ENCODE measurements at places on chromosomes 12 and 14. TPM values are rescaled to one million over a fixed set of nuclear protein-coding genes. Genes with fewer than 3 reads are reported as not detected.

GNB3 gene
- total RNA-seq = 16.6 TPM

OTX2 gene
- total RNA-seq = 8.2 TPM

DNA sequence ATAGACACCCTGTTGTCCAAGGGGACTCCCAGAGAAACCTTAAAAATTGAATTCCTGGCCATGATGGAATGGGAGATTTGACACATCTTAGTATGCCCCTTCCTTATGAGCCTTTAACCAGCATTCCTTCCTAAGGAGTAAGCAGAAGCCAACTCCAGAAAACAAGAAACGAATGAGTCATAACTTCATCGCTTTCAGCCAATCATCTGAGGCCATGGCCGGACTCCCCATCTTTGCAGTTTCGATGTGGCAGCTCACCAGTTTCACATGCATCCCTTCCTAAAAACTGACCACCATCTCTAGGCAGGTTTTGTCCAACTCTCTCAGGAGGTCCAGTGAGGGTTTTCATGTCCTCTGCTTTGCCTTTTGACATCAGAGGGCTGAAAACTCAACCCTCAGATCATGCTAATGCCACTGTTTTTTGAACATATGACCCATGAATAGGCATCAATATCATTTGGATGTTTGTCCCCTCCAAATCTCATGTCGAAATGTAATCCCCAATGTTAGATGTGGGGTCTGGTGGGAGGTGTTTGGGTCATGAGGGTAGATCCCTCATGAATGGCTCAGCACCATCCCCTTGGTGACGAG lies 19.9 kb downstream of the DAAM1 start:
- peak; percentile 89 for DNase-seq

GRCh38 chr12:92226961-92227360 lies 81.3 kb upstream of the BTG1 start:
- no peak for DNase-seq

SMOC1 gene
- total RNA-seq = 0.36 TPM

All from astrocyte (in vitro differentiated cells and primary cell).